ENCODE measurements at places on chromosomes 5 and 9. TPM values are rescaled to one million over a fixed set of nuclear protein-coding genes. Genes with fewer than 3 reads are reported as not detected.

ZNF366 gene
- 1.1 TPM for total RNA-seq

LIX1 gene
- not detected for total RNA-seq

EGFLAM gene
- 0.68 TPM for total RNA-seq

HAVCR2 gene
- total RNA-seq = 0.88 TPM

IL13 gene
- total RNA-seq = not detected

ANKDD1B gene
- 0.28 TPM for total RNA-seq

ECM2 gene
- total RNA-seq = 0.56 TPM

CTXN3 gene
- total RNA-seq = 0.24 TPM

CEP120 gene
- total RNA-seq = 9.5 TPM

CAMK4 gene
- 1.6 TPM for total RNA-seq

DMRT1 gene
- total RNA-seq = not detected

RBM18 gene
- total RNA-seq = 15.7 TPM

FST gene
- total RNA-seq = 2.7 TPM

NOTCH1 gene
- total RNA-seq = 30.6 TPM

FAM221B gene
- total RNA-seq = not detected

TSSK1B gene
- 0.48 TPM for total RNA-seq

KLF4 gene
- total RNA-seq = 113 TPM

PCA3 gene
- not detected for total RNA-seq

CCL27 gene
- total RNA-seq = 0.20 TPM

TBC1D9B gene
- 66.3 TPM for total RNA-seq

GRCh38 chr9:16410601-16411280, 459.7 kb downstream of the BNC2 start:
- ATAC-seq = peak; percentile 51

- ATAC-seq = no peak
Measured at GRCh38 chr5:113421693-113422092, 13.1 kb downstream of the TSSK1B start.

DNA sequence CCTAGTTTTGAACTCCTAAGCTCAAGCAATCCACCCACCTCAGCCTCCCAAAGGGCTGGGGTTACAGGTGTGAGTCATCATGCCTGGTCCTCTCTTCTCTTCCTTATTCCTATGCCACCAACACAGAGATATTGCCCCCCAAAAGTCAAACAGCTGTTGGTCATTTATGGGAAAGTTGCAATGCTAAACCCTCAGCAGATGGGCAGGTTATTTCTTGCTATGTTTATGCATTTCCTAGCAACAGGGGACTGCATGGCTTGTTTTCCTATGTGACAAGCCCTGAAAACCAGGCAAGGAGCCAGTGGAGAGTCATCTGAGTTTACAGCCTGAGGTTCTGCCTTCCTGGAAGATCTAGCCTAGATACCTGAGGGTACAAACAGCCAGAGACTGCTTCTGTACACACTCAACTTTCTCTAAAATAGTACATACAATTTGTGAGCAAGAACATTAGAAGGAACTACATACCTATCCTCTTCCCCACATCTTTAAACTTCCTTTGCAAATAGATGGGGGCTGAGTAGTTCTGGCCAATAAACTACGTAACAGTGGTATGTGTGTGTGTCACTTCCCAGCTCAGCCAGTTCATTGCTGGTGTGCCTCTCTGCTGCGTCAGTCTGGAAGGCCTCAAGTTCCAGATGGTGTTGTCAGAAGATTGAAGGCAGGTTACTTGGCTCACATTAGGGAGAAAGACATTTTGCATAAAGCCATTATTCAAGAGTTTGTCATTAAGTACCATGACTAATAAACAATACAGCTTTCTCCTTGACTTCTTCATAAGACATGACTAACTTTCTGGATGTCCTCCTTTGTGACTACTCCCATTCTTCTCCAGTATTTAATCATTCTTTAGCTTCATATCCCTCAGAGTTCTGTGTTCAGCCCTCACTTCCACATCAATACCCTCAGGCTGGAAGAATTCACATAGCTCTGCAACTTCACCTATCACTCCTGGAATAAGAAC, 65.3 kb downstream of the CSNK1A1 start:
- ATAC-seq = peak; percentile 86

GRCh38 chr9:113803811-113804589, 72.1 kb upstream of the ZNF618 start:
- no peak for ATAC-seq

DNA sequence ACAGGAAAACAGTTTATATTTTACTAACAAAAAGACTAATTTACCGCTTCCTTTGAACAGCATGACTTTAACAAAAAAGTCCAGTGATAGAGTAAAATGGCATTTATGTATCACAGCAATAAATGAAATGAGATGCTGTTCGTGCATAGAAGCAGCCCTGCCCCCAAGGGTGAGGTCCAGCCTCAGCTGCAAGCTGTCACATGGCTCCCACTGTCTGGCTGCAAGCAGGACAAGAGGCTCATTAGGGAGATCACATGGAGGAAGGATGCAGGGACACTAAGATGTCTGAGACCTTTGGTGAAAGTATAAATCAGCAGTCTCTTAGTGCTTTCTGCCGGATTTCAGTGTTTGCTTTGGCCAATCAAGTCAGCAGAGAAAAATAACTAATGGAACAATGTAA, 23.0 kb downstream of the GDNF start:
- ATAC-seq = no peak

DNA sequence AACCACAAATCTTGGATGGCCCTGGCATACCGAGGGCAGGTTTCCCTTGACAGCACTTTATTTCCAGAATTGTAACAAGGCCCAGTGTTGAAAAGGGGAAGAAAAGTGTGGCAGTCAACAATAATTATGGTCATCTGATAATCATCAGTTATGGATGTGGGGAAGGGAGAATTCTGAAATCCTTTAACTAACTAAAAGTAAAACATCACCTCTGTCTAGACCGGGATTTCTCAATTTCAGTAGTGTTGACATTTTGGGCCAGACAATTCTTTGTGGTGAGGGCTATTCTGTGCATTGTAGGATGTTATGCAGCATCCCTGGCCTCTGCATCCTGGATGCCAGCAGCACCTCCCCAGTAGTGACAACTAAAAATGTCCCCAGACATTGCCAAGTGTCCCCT, 140.4 kb downstream of the PSAT1 start:
- ATAC-seq = no peak

DNA sequence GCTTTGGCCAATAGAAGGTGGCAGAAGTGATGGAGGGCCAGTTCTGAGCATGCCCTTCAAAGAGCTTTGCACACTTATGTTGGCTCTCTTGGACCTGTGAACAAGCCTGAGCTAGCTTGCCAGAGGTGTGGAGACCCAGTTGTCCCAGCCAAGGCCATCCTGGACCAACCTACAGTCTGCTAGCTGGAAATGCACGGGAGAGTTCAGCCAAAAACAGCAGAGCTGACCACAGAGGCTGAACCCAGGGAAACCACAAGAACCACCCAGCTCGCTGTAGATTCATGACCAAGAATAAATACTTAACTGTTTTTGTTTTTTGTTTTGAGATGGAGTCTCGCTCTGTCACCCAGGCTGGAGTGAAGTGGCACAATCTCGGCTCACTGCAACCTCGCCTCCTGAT, 65.4 kb upstream of the HAND1 start:
- ATAC-seq = no peak

GRCh38 chr9:133976887-133977286, 15.2 kb downstream of the VAV2 start:
- no peak for ATAC-seq

GRCh38 chr5:33829430-33829829, 62.4 kb downstream of the ADAMTS12 start:
- no peak for ATAC-seq

GRCh38 chr5:128674837-128675446, 136.9 kb upstream of the FBN2 start:
- ATAC-seq = no peak

DNA sequence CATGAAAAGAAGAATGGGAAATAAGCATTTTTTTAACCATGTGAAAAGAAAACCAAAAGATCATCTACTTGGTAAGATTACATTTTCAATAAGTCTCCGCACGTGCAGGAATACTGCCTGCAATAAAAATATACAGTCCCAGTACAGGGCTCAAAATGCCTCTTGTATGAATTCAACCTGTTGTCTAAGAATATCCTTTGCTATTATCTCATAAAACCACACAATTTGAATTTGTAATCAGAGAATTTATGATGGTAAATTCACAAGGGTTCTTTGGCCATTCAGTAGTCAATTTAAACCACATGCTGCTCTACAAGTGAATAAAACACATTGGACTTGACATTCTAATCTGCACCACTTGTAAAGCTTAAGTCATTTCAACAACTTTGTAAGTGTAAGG, 46.6 kb downstream of the ST8SIA4 start:
- no peak for ATAC-seq

GRCh38 chr5:58670582-58670981, 87.7 kb downstream of the RAB3C start:
- ATAC-seq = no peak

DNA sequence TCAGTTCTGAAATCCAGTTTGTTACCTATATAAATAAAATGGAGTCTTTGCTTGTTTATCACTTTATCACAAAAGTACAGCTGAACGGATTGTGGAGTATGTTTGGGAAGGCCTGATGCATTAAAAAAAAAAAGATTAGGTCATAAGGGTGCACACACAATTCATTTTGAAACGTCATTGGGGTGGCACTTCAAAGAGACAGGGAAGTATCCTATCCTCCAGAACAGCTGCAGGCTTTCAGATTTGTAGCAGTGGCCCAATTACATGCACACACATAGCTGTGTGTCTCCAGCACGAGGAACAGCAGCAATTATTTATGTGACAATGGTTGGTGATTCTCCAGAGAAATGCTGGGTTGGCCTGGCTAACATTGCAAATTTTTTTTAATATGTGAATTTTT, 46.8 kb upstream of the FER start:
- ATAC-seq = no peak

- no peak for ATAC-seq
Measured at GRCh38 chr9:127253446-127253845, 11.1 kb upstream of the GARNL3 start.

- no peak for ATAC-seq
Measured at GRCh38 chr5:4929092-4929655, 211.0 kb upstream of the ADAMTS16 start.

GRCh38 chr5:174535669-174536068, 188.7 kb upstream of the MSX2 start:
- no peak for ATAC-seq

GRCh38 chr5:124878583-124879342, 132.3 kb upstream of the ZNF608 start:
- ATAC-seq = no peak

DNA sequence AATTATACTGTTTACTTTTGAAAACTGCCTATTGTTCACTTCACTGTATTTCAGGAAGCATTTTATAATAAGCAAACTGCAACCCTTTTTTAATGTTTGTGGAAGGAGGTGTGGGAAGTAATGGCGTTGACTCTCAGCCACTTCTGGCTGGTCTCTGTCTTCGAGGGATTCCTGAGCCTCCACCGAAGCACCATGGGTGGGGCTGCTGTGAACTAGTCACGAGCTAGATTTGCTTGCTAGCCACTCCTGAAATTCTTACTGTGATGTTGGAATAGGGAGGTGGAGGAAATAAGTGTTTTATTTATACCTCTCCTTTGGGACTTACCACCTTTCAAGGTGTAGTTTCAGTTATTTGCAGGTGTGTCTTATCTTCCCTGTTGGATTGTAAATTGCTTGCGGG, 26.8 kb downstream of the PIP5K1B start:
- ATAC-seq = no peak

- no peak for ATAC-seq
Measured at GRCh38 chr5:143311955-143312354, 91.5 kb downstream of the NR3C1 start.

- no peak for ATAC-seq
Measured at GRCh38 chr9:84322828-84323227, 17.7 kb downstream of the SLC28A3 start.

GRCh38 chr5:169280286-169280685, 20.7 kb downstream of the SLIT3 start:
- no peak for ATAC-seq

- ATAC-seq = no peak
Measured at GRCh38 chr9:10855847-10856246, 243.0 kb upstream of the PTPRD start.

- no peak for ATAC-seq
Measured at GRCh38 chr5:167096816-167097215, 1194.6 kb upstream of the WWC1 start.

GRCh38 chr9:33241298-33241697, 1.3 kb downstream of the SPINK4 start:
- ATAC-seq = peak; percentile 19

- ATAC-seq = peak; percentile 71
Measured at GRCh38 chr5:34604119-34604675, 51.9 kb upstream of the RAI14 start.

GRCh38 chr9:121362813-121363621, 7.0 kb downstream of the STOM start:
- peak; percentile 51 for ATAC-seq

DNA sequence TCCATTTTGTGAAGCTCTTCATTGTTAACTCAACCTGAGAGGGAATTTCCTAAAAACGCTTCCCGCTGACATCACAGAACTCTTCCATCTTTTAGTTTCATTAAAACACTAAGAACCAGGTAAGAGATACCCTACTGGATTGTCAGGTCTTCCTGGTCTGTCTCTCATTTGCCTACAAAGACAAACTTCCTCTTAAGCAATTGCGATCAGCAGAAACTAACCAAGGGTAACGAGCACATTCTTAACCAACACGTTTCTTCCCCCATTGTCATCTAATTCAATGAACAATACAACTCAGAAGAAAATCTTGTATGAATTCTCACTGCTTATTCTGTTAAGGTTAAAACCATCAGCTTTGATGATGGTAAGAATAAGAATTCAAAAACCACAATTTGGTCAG, 6.6 kb downstream of the FBXW11 start:
- peak; percentile 77 for ATAC-seq
